ENCODE measurements at places on chromosomes 1 and 21.
A peak's percentile ranks its signal among the peaks of the same experiment; 100 is the strongest.

DNA sequence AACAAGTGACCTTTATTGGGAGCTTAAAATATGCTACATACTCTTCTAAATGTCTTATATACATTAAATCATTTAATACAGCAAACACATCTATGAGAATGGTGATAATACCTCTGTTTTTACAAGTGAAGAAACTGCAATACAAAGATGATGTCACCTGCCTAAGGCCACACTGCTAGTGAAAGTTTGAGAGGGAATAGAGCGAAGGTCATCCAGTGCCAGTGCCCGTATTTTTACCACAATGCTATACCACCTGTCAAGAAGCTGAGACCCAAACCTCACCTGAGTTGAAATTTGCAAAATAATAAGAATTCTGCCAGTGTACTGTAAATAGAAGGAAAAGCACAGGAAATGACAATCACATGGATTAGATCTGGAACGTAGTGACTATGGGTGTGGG lies 200.4 kb upstream of the TMPRSS15 start:
- no peak for DNase-seq

DNA sequence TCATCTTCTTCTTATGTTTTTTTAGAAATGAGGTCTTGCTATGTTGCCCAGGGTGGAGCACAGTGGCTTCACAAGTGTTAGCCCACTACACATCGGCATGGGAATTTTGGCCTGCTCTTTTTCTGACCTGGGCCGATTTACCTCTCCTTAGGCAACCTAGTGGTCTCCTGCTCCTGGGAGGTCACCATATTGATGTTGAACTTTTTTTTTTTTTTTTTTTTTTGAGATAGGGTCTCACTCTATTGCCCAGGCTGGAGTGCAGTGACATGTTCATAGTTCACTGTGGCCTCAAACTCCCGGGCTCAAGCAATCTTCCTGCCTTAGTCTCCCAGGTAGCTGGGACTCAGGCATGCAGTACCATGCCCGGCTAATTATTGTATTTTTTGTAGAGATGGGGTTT lies 7.5 kb downstream of the AK2 start:
- DNase-seq = no peak

DNA sequence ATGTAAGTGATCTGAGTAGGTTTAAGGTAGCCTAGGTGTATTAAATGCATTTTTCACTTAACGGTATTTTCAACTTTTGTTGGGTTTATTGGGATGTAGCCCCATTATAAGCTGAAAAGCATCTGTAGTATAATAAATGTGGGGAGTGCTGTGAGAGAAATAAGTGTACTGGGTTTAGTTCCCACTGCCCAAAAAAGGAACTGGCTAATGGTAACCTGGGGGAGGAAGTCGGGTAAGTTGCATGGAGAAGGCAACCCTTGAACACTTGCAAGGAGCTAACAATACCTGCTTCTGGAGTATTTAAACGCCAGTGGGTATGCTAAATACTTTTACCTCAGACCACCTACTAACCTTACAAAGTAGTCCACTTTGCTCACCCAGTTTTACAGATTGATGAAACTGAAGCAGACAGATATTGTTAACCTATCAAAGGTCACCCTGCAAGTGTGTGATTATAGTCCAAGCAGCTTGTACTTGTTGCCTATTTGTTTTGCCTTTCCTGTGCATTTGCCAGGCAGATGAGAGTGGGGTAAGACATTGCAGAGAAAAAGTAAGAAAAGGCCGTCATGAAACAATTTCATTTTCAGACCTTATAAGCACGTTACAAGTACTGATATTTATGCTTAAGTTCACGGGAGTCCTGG lies 7.6 kb upstream of the SHISA4 start:
- DNase-seq = no peak

DNA sequence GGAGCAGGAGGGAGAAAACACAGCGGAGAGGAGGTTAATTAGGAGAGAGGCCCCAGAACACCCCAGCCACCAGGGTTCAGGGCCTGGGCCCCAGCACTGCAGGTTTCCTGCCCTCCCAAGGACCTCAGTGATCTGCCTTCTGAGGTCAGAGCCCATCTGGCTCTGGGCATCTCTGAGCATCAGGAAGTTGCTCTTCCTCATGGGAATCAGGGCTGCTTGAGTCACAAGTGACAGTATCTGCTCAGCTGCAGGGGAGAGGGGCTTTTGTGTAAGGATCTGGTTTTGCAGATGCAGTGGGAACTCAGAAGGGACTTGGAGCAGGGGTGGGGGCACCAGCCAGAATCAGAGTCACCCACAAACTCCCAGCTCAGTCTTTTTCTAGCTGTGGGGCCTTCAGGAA lies 472.1 kb downstream of the PTPRU start:
- DNase-seq = no peak

DNA sequence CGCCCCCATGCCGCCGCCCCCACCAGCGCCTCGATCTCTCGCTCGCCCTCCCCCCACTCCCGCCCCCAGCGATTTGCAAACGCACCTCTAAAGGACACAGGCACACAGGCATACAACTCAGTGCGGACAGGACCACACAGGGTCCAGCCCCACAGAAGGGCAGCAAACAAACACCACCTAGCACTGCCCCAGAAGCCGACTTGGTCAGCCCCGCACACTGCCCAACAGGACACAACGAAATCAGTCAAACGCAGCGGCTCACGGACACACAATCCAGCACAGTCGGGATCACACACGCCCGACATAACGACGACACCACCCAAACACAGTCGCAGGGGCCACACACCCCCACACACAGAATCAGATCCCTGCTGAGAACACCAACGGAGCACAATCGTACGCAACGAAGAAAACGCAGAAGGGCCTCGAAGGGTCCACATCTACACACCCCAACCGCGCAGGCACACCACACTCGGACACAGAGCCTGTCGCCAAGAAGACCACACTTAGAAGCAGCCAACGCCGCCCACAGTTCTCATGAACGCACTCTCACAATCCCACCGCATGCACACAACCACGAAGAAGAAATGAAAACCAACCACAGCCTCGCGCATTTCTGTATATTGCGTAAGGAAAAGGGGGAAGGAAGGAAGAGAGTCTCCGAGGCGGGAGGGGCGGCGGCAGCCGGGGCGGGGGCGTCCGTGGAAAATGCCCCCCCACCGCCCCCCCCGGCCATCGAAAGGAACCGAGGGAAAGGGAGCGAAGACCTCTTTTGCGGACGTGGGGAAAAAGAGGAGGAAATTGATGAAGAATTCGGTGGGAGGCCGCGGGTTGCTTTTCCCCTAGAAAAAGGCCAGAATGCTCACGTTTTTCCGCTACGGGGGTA lies 481 bp downstream of the TAL1 start:
- DNase-seq = peak; percentile 77

- no peak for DNase-seq
Measured at GRCh38 chr1:116671072-116671760, 3.7 kb upstream of the IGSF3 start.

GRCh38 chr1:158155673-158156072 lies 25.0 kb upstream of the CD1D start:
- no peak for DNase-seq

DNA sequence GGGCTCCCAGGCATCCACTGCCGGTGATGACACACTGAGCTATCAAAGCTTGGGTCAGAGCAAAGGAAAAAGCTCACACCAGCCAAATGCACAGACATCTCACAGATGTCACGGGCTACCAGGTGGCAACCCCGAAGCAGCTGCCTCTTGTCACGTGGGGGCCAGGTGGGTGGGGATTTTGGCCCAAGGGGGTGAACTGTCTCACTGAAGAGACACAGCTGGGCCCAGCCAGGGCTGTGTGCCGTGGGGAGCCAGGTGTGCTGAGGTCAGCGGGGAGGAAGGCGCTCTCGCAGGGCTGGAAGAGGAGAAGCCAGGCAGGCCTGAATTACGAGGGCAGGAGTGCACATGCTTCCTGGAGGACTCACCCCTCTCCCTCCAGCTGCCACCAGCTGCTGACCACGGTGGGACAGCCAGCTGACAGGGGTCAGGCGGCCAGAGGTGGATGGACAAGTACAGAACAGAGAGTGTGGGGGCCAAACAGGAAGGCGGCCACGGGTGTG lies 32.4 kb downstream of the KCNN3 start:
- DNase-seq = no peak

DNA sequence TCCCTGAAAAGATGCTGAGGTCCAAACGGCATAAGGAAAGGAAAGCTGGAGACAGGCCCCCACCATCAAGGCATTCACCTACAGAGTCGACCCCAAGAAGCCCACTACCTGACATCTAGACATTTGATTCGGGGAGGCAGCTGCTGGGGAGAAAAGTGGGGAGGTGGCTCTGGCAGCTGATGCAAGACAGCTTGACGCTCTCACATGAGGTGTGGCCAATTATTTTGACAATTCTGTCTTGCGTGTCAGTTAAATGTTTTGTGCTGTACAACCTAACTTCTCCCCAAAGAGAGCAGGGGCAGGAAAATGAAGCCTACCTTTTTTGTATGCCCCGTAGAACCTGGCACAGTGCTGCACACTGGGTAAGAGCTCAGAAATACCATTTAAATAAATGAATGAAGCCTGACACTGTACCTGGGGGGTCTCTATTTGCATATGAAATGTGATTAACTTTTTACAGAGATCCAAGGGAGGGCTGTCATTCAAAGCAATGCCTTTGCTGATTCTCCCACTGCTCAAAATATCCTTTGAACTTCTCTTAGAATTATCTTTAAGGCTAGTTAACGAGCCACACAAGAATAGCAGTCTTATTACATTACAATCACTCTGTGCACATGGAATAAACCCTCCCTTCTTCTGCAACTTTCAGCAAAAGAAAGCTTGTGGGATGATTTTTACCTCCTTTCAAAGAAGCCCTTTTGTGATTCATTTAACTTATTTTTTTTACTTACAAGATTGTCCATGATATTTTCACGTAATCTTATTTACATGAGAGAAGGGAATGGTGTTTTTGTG lies 163.2 kb downstream of the TNR start:
- no peak for DNase-seq

- no peak for DNase-seq
Measured at GRCh38 chr21:33663241-33663640, 20.9 kb downstream of the ITSN1 start.

DNA sequence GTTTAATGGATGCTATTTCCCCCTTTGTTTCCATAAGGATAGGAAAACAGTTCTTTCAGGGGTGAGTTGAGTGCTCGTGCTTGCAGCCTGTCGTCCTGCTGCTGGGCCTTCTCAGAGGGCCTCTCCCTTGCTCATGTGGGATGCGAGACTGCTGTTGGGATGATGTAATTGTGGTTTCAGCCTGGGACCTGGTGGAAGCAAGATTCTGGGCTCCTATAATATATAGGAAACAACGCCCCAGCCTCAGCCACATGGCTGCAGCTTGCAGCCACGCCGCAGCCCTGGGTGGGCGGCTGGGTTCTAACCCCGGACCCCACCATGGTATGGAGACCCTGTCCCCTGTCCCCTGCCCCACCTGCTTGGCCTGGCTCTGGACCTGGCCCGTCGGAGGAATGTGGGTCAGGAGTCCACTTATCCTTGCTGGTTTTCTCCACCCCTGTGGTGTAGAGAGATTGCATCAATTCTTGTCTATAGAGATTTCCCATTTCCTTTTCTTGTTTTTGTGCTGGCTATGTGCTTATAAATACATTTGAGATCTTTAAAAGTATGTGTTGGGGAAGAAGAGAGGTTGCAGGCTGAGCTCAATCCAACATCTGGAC lies 357.8 kb downstream of the SIPA1L2 start:
- no peak for DNase-seq

DNA sequence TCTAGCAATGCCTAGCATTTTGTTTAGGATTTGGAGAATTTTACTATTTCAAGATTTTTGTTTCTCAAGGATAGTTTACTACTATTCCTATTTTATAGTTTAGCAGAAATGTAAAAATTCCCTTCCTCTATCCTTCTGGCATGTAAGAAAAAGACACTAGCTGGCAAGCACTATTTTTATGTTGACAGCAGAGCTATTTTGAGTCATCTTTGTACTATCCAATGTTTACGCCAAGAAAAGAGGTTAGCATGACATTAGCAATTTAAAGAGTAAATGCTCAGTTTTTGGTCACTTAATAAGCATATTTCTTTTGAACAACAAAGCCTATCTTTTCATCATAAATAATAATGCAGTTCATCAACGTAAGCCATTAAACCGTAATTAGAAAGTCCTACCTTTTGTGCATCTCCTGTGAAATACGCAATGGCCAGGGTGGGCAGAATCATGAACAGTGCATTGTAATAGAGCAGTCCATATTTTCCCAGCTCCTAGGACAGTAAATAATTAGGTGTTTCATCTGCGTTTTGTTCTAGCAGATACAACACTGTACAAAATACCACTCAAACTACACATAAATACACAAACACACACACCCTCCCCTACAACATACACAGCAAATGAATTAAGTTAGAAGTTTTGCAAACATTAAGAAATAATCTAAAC lies 12.0 kb downstream of the SLC35D1 start:
- DNase-seq = no peak

- no peak for DNase-seq
Measured at GRCh38 chr1:32893198-32894018, 7.1 kb downstream of the HPCA start.

DNA sequence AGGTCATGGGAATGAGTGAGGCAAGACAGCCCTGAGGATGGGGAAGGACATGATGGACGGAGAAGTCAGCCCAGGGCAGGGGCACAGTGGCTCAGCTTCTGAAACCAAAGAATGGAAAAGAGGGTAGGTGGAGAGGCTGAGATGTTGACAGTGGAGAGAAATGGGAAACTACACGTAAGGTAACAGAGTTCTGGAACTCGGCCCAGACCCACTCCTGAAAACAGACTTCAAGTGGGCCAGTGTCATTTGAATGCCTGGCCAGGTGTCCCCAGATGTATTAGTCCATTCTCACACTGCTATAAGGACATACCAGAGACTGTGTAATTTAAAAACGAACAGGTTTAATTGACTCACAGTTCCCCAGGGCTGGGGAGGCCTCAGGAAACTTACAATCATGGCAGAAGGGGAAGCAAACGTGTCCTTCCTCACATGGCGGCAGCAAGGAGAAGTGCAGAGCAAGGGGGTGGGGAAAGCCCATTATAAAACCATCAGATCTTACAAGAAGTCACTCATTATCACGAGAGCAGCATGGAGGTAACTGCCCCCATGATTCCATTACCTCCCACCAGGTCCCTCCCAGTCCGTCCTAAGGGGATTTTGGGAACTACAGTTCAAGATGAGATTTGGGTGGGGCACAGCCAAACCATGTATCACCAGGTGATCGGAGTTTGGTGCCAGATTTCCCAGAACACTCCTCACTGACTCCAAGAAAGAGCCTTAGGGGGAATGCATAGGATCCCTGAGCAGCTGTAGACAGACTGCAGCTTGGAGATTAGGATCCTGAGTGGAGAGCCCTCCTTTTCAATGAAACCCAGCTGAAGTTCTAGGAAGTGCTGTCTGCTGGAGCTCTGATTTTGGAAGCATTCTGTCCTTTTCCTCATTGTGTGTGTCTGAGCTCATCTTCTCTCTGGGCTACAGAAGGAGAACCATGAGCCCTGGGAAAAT lies 40.3 kb downstream of the FHAD1 start:
- no peak for DNase-seq

GRCh38 chr1:44327679-44328491 lies 27.2 kb downstream of the ERI3 start:
- peak; percentile 11 for DNase-seq

DNA sequence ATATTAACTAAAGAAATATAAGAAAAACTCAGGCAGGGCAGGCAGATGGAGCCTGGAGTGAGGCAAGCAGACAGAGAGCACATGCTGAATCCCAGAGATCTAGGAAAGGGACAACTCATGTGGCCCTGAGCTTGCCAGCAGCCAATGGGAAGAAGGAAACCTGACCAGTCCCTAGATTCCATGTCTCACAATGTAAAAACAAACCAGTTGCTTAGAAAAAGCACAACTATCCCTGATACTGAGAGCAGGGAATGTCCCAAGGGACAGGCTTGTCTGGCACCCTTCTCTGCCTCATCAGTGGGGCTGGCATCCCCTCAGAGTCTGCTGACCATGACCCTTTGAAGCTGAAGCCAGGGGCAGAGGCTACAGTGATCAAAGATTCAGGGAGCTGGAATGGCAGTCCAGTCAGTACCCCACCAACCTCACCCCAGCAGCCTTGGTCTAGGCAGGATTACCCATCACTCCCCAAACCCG lies 27.8 kb downstream of the HSPG2 start:
- DNase-seq = no peak

Data from pons (tissue), 1 donor.